ENCODE measurements at places on chromosomes 7 and 10. TPM values are rescaled to one million over a fixed set of nuclear protein-coding genes. Genes with fewer than 3 reads are reported as not detected.

GRCh38 chr10:45614869-45615268 is 57.7 kb downstream of the ZFAND4 start:
- H3K4me1 ChIP-seq = no peaks in the 10 kb centered on the region
- H3K27ac ChIP-seq = no peak overlapping the region
- no peaks in the 10 kb centered on the region for H3K36me3 ChIP-seq
- H3K4me3 ChIP-seq = no peak overlapping the region
- no peak for DNase-seq
- no peaks in the 10 kb centered on the region for H3K27me3 ChIP-seq

GRCh38 chr10:72080042-72080975 is 8.0 kb downstream of the SPOCK2 start:
- H3K36me3 ChIP-seq = no peaks in the 10 kb centered on the region
- no peak overlapping the region for H3K4me3 ChIP-seq
- H3K27ac ChIP-seq = no peak overlapping the region
- no peak for DNase-seq

DNA sequence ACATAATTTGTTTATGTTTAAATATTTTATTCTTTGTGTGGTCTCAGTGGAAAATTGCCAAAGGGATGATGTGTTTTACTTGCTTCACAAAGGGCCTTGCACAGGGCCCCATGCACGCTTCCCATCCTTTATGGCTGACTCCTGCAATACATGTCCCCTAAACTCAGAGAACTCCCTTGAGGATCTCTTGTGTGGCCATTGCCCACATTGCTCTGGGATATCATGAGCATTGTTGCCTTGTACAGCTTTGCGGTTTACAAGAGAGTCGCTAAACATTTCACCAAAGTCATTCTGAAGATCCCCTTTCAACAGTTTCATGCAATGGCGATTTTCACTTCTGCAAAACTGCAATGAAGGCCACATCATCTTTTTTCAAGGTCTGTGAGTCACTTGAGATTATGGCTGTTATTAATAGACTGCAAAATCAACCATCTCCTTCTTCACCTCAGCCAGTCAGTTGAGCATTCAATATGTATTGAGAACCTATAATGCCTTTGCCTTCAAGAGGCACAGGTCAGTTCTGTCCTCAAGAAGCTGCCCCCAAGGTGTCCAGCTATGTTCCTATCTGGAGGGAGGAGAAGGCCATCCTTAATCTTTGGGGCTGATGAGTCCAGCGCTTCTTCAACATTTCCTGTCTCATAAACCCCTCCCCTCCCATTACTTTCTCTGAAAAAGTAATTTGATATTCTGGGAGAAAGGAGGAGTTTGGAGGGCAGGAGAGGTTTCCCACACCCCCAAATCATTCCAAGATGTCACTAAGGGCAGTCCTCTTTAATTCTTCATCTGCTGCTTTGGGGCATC is 108.1 kb downstream of the CCDC71L start:
- no peak for DNase-seq
- H3K4me1 ChIP-seq = no peaks in the 10 kb centered on the region
- no peaks in the 10 kb centered on the region for H3K27me3 ChIP-seq
- no peak overlapping the region for H3K27ac ChIP-seq
- no peaks in the 10 kb centered on the region for H3K36me3 ChIP-seq

- H3K4me1 ChIP-seq = no peaks in the 10 kb centered on the region
- H3K36me3 ChIP-seq = no peaks in the 10 kb centered on the region
- H3K27ac ChIP-seq = no peak overlapping the region
- H3K4me3 ChIP-seq = no peak overlapping the region
- no peak for DNase-seq
Observed at GRCh38 chr10:5285186-5285585, 79.6 kb upstream of the UCN3 start.

DNA sequence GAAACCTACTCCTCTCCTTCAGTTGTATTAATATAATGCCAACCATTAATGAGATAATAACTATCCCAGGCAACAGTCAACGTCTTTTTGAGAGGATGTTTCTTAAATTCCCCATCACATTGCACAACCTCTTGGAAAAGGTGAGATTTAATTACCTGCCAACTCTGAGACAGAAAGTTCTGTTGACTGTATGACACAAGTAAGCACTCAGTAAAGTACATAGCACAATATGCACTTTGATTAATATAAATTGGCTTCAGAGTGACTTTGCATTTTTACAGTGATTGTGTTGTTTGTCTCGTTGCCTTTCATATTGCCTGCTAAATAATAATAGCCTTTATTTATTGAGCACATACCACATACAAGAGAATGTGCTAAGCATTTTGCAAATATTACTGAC is 46.7 kb downstream of the CAV1 start:
- H3K27ac ChIP-seq = no peak overlapping the region
- H3K4me1 ChIP-seq = no peaks in the 10 kb centered on the region
- no peak for DNase-seq
- H3K36me3 ChIP-seq = no peaks in the 10 kb centered on the region

DNA sequence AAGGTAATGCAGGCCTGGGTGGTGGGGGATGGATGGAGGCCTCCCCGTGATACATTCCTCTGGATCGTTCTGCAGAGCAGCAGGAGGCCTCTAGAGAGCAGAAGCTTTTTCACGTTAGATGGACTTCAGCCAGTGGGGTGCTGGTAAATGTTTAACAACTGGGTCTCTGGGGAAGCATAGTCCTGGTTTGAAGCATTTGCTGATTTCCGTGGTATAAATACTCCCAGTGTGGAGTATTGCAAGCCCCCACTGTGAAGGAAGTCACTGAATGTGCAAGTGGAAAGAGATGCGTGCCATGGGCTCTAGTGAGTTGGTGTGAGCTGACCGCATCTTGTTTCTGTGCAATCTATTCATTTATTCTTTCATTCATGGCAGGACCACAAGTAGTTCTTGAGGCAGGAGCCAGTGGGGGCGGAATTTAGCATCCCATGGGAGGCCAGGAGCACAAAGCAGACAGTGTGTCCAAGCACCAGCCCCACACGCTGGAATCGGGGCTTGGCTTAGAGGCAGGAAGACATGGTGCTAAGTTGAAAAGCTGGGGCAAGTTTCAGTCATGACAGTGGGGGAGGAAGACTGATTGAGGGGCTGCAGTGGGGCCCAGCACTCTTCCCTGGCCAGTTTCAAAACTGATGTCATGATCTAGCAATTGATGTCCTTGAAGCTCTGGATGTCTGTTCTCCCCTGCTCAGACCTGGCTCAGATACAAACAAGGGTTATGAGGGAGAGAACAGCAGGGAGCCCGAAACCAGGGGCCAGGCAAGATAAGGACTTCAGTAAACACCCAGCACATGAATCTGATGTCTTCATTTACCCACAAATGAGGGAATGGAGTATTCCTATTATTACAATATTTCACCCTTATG is 280.9 kb upstream of the LYZL1 start:
- no peaks in the 10 kb centered on the region for H3K4me1 ChIP-seq
- no peak overlapping the region for H3K27ac ChIP-seq
- no peak overlapping the region for H3K4me3 ChIP-seq
- no peak for DNase-seq
- H3K36me3 ChIP-seq = no peaks in the 10 kb centered on the region

- no peak overlapping the region for H3K27ac ChIP-seq
- no peaks in the 10 kb centered on the region for H3K4me1 ChIP-seq
- no peaks in the 10 kb centered on the region for H3K36me3 ChIP-seq
- H3K4me3 ChIP-seq = no peak overlapping the region
- DNase-seq = no peak
Observed at GRCh38 chr10:6518791-6519429, 61.2 kb downstream of the PRKCQ start.

GRCh38 chr7:70322856-70323255 is 724.6 kb downstream of the AUTS2 start:
- H3K27me3 ChIP-seq = no peaks in the 10 kb centered on the region
- H3K27ac ChIP-seq = no peak overlapping the region
- no peaks in the 10 kb centered on the region for H3K4me1 ChIP-seq

DNA sequence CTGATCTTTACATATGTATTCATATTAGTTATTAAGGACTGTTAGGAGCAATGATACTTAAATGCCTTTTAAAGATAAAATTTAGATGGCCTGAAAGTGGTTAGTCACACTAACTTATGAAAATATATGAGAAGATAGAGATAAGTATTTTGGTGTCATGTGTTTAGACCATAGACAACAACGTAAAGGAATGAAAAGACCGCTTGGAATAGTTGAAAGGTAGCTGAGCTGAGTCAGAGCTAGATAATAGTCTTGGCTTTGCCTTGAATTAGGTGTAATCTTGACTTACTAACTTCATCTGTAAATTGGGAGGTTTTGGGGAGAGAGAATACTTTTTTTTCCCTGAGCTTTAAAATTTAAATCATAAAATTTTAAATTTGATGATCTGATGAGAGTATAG is 127.0 kb downstream of the LYZL1 start:
- no peaks in the 10 kb centered on the region for H3K4me1 ChIP-seq
- no peak for DNase-seq
- H3K4me3 ChIP-seq = no peak overlapping the region
- H3K36me3 ChIP-seq = no peaks in the 10 kb centered on the region
- H3K27me3 ChIP-seq = no peaks in the 10 kb centered on the region

DNA sequence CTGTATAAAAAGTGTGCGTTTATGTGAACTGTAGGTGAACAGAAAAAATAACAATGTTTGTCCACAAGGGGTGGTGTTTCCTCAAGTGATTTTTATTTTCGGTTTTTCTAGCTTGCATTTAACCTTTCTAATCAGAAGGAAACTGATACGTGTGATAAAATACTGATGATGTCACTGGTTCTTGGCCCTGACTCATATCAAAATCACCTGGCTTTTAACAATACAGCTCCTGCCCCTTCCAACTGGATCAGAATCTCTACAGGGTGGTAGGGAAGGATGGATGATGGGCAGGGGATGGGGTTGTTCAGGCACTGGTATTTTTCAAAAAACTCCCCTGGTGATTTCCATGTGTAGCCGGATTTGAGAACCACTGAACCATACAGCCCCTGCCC is 10.9 kb downstream of the NPFFR1 start:
- H3K27me3 ChIP-seq = no peaks in the 10 kb centered on the region
- no peak overlapping the region for H3K27ac ChIP-seq
- H3K36me3 ChIP-seq = no peaks in the 10 kb centered on the region
- H3K4me1 ChIP-seq = no peaks in the 10 kb centered on the region
- H3K4me3 ChIP-seq = no peak overlapping the region
- DNase-seq = no peak

DNA sequence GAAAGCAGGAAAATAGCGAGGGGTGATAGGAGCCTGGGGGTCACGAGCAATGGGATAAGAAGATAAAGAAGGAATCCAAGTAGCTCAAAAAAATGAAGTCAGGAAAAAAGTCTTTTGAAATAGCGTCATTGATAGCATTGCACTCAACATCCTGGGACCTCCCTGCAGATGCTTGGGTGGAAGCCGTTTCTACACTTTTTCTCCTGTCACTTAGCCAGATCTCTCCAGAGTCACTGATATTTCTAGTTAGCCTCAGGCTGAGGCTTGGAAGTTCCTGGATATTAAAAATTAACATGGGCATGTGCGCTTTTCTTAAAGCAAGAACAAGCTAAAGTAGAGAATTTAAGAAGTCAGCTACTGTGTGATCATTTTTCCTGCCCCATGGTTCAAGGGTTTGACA is 39.5 kb upstream of the CHST15 start:
- H3K4me3 ChIP-seq = no peak overlapping the region
- no peaks in the 10 kb centered on the region for H3K27me3 ChIP-seq
- no peaks in the 10 kb centered on the region for H3K4me1 ChIP-seq
- no peak for DNase-seq
- no peaks in the 10 kb centered on the region for H3K36me3 ChIP-seq

DNA sequence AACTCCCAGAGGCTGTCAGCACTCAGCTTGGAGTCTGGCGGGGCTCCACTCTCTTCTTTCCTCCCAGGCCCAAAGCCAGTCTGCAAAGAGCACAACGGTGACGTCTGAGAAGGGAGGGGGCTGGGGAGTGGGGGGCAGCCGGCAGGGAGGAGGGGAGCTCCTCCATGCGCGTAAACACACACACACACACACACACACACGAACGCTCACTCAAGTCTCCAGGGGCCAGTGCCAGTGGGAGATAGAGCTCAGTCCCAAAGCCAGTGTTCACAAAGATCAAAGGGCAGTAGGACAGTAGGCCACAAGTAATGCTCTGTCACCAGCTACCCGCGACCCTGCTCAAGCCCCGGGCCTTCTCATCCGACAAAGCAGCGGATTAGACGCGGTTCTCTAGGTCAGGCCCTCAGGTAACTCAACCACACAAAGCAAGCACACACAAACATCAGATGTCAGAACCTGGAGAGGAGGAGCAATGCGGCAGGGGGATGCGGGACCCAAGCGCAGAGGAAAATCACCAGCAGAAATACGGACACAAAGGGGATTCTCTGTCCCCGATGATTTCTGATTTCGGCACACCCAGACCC is 19.9 kb downstream of the TCAF1 start:
- peak; percentile 44 for DNase-seq
- H3K27me3 ChIP-seq = no peaks in the 10 kb centered on the region
- H3K4me1 ChIP-seq = no peaks in the 10 kb centered on the region
- H3K4me3 ChIP-seq = peak overlapping the region; percentile 38
- no peaks in the 10 kb centered on the region for H3K36me3 ChIP-seq

DNA sequence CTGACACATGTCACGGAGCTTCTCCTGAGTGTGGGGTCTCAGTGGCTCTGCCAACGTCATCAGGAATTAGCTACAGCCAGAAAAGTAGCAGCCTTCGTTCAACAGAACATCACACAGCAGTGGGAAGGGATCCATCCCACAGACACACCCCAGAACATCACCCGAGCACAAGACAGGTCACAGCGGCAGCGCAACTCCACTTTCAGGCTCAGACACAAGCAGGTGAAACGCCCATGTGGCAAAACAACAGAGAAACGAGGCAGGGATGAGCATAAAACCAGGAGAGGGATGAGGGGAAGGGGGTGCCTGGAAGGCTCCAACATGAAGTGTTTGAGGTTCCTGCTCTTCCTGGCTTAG is 44.8 kb downstream of the CAMK2B start:
- no peaks in the 10 kb centered on the region for H3K36me3 ChIP-seq
- no peaks in the 10 kb centered on the region for H3K27me3 ChIP-seq
- no peak overlapping the region for H3K27ac ChIP-seq
- H3K4me1 ChIP-seq = no peaks in the 10 kb centered on the region
- no peak for DNase-seq
- no peak overlapping the region for H3K4me3 ChIP-seq

GRCh38 chr10:131960631-131961046 is 21.1 kb downstream of the BNIP3 start:
- no peaks in the 10 kb centered on the region for H3K4me1 ChIP-seq
- H3K36me3 ChIP-seq = no peaks in the 10 kb centered on the region
- no peak for DNase-seq

- H3K27ac ChIP-seq = no peak overlapping the region
- no peaks in the 10 kb centered on the region for H3K36me3 ChIP-seq
- no peak overlapping the region for H3K4me3 ChIP-seq
- no peaks in the 10 kb centered on the region for H3K4me1 ChIP-seq
- no peak for DNase-seq
Observed at GRCh38 chr10:105658696-105659095, 1017.6 kb downstream of the SORCS3 start.

DNA sequence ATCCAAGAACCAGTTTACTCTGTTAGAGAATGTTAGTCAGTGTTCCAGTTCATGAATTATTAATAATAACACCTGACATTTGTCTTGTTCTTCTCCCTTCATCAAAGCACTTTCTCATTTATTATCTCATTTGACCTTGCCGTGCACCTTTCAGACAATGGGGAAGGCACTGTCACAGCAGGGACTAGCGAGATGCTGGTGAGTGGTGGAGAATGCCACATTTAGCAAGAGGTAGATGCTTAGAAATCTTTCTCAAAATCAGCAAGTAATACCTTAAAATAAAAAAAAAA is 34.2 kb upstream of the XRCC2 start:
- no peak overlapping the region for H3K4me3 ChIP-seq
- H3K4me1 ChIP-seq = no peaks in the 10 kb centered on the region
- no peak for DNase-seq
- no peaks in the 10 kb centered on the region for H3K27me3 ChIP-seq

WNT16 gene
- 0.11 TPM for total RNA-seq

CARD11 gene
- 5.0 TPM for total RNA-seq

PPP1R17 gene
- total RNA-seq = not detected

AASS gene
- total RNA-seq = 4.6 TPM

GDF2 gene
- not detected for total RNA-seq

Data from colonic mucosa (tissue), 4 donors.